Right renal pelvis (tissue), 4 donors: ENCODE measurements at places on chromosomes 6 and 20.
A peak's percentile ranks its signal among the peaks of the same experiment; 100 is the strongest.

- no peak for DNase-seq
Observed at GRCh38 chr20:49510562-49511122, 28.2 kb upstream of the KCNB1 start.

GRCh38 chr20:53215166-53215565 lies 243.0 kb downstream of the TSHZ2 start:
- no peak for DNase-seq

- no peak for DNase-seq
Observed at GRCh38 chr6:70280400-70280853, 22.5 kb downstream of the COL9A1 start.

DNA sequence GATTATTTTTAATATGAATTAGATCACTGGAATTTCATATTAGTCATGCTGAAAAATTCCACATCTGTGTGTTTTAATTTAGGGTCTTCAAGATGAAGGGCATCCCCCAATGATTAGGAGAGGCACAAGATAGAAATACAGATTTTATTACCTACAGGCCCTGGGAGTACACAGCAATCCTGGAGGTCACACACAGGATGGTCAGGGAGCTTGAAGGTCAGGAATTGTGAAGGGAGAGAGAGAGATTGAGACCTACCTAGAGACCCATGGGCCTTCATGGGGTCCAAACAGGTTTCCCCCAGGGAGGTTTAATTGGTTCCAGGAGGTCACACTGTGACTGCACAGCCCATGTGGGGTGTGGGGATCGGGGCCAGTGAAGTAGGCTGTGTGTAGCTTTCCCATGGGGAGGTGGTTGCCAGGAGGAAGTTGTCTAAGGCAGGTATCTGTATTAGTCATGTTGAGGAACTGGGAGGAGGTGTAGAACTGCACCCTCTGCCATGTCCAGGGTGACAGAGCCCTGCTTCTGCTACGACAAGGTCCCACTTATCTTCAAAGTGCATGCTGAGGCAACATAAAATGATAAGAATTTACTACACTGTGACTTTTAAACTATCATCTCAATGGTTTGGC lies 18.3 kb downstream of the SNX9 start:
- DNase-seq = no peak

DNA sequence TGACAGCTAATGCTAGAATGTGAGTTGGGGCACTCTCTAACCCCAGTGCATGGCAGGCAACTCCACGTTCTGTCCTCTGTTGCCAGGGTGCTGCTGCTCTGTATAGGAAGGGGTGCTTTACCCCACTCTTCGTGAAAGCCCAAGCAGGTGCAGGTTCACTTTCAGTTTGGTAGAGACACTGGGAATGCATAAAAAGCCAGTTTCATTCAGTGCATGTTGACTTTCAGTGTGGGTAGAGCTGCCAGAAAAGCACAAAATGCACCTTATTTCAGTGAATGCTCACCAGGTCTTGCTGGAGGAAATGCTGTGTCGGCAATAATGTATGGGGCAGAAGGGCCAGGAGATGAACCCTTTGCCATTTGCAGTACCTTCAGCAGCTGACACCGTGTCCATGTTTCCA lies 62.1 kb upstream of the ADGRB3 start:
- no peak for DNase-seq

GRCh38 chr6:113383701-113384100 lies 473.4 kb upstream of the MARCKS start:
- DNase-seq = no peak

DNA sequence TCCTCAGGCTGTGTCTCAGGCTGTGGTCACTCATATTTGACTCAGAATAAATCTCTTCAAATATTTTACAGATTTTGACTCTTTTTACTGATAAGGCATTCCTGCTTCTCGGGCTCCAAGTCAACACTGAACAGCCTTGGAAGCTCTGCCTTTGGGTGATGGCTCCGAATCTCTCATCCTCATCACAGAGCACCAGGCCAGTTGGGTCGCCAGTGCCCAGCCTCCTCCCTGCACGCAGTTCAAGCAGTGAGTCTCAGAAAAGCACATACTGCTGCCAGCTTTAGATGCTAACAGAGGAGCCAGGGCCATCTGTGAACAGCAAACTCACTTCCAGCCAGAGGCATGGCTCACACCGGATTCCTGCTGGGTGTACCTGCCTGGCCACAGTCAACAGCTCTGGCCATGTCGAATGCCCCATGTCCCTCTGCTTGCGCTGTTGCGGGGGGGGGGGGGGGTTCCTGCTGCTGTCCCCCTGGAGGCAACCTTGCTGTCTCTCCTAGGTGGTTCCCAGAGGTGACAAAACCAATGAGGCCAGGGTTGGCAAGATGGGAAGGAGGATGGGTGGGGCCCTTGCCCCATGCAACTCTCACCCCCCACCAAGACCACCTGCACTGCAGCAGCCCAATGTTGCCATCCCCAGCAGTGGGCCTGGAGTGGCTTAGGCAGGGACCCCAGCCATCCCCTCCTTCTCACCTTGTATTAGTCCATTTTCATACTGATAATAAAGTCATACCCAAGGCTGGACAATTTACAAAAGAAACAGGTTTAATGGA lies 248.8 kb downstream of the ERMARD start:
- no peak for DNase-seq

- no peak for DNase-seq
Observed at GRCh38 chr20:10629946-10630650, 43.7 kb downstream of the JAG1 start.

DNA sequence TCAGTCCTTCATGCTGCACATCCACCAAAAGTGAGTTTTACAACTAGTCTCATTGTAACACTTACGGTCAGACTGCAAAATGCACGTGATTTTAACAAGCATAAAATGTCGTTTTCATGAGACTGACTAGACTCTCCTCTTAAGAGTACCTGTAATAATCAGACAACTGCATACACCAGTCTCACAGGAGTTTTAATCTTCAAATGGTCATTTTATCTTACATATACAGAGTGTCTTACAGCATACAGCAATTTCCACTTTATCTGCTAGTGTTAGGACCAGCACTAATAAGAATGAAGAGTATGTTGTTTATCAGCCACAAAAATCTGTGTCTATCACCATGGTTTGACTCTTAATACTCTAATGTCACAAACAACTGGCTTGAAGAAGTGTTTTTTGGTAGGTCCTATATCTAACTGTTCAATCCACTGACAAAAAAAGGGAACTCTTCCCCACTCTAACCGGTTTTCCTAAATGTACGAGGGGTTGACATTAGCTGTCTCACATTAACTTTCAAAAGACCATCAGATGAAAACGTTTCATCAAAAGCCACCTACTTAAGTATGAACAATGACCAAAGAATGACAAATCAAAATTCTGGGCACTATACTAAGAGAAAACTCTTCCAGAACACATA lies 1.5 kb upstream of the ASF1A start:
- DNase-seq = no peak

DNA sequence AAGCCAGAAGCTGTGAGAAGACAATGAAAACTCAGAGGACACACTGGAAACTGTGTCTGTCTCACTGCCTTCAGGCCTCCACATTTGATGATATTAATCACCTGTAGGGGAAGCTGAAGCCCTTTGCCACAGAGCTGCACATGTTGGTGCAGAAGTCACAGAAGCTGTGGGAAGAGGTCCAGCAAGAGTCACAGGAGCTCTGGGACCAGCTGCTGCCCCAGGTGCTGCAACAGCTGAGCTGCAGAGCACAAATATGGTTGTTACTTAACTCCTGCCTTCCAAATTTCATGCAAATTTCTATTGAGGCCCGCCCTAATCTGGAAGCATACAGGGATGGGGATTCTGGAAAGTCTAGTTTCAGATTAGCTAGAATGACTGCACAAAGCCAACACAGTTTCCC lies 169.3 kb downstream of the OGFRL1 start:
- no peak for DNase-seq

DNA sequence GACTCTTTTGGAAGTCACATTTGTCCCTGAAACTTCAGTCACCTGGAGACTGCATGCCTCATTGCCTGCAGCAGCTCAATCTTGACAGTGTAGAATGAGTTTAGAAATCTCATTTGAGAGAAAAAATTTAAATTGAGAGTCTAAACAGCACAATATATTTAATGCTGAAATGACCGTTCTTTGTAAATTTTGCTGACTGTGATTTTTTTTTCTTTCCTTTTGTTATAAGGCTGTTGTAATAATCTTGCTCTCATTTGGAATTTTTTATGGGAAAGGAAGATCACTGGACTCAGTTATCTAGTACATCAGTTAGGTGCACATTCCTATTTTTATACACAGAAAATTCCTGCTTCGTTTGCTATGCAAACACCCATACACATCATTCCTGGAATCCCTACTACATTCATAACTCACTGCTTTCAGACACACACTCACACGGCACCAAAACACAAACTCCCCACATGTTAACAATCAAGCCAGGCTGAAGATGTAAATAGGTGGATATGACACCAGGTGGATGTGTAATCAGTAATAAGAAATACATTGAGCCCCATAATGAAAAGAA lies 43.8 kb downstream of the PTCHD4 start:
- DNase-seq = no peak

- no peak for DNase-seq
Observed at GRCh38 chr20:48828734-48829460, 1.1 kb upstream of the PREX1 start.

DNA sequence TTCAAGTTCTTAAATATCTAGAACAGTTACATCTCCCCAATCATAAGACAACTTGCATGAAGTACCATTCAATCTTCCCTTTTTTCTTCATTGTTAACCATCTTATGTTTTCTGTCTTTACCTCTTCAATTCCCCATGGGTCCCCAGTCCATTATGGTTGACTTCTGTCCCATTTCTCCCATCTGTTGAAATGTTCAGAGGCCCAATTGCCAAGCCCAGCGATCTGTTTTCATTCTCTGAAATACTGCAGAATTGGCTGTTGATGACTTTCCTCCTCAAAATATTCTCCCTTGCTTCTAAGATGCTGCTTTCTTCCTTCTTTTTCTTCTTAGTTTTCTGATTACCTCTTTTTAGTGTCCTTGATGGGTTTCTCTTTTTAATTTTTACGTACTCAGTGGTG lies 26.0 kb downstream of the DSTN start:
- DNase-seq = no peak

GRCh38 chr6:6319952-6320811 lies at the start of gene F13A1:
Gene F13A1 (minus strand): TSS chr6:6320662. CDS start chr6:6318664, 1,998 bp downstream.
- DNase-seq = no peak

- no peak for DNase-seq
Observed at GRCh38 chr6:1761477-1761877, 151.8 kb downstream of the FOXC1 start.

DNA sequence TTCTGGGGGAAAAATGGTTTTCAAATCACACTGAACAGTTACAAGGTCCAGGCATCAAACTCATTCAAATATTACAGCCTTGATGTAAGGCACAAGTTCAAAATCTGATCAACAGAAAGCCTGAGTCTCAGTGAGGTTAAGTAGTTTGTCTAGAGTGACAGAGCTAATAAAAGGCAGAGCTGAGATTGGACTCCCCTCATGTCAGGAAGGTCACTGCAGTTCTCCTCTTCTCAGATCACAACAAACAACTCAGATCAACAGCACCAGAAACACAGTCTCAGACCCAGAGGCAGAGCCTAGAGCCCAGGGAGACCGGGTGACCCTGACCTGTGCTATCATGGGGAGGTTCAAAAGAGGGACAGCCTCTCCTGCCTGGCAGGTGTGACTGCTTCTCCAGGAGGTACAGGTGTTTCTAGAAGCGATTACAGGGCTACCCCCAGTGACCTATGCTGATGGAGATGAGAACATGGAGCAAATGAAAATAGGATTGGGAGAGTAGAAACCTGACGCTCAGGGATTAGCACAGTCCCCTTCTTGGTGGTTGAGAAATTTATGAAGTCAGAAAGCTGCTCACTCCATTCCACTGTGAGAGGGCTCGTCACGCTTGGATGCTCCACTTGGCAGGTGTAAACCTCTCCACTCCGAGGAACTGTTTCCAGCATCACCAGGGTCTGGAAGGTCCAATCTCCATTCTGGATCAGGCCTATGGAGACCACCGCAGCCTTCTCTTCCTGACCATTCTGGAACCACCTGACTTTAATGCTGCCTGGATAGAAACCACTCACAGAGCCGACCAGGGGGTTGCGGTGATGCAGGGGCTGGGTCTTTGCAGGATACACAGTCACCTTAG lies 24.3 kb upstream of the HLA-DRB5 start:
- no peak for DNase-seq

GRCh38 chr6:131914967-131915751 lies 36.0 kb downstream of the CCN2 start:
- DNase-seq = peak; percentile 66

DNA sequence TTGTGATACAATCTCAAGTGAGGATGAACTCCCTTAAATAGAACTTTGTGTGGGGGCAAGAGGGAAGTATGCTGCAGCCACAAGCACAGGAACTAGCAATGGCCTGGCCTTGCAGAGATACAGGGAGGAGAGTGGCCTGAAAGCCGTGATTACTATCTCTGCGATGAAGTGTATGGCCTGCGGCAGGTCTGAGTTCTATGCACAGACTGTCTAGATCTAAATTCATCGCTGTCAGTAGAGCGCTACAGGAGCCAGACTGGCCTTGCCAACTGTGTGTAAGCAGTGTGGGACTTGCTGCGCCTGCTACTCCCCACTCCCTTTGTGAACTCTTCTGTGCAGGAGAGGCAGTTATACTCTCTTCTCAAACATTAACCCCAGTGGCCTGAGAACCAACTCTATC lies 997.0 kb downstream of the GRIK2 start:
- no peak for DNase-seq

DNA sequence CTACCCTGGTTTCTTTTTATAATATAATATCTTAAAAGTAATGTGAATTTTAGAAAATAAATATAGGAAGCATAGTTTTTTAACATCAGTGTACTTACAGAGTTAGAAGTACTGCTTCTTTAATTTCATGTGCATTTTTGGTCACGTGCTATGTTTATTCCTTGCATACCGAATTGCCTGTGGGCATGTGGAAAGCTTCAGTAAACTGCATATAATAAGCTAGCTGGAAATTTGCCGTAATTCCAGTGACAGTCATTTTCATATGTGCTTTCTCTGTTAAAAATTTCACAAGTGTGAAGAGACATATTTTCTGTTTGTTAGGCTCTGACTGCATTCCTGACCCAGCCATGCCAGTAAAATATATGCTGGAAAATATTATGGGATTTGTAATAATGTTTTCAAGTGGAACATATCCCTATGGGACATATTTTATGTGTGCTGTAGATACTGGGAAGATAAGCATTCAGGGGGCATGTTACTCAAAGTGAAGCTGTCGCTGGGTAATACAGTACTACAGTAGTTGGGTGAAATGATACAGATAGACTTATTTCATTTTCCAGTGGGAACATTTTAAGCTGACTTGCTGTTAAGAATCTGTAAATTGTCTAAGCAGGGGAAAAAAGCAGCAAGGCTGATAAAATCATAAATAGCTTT lies 616.7 kb downstream of the FRK start:
- DNase-seq = no peak

- DNase-seq = no peak
Observed at GRCh38 chr6:22882581-22882980, 313.2 kb downstream of the HDGFL1 start.
